Substantia nigra (tissue), 51 donors: ENCODE measurements at places on chromosomes 6 and 20.

- peak; percentile 74 for DNase-seq
Measured at GRCh38 chr20:22691369-22692118, 107.2 kb upstream of the FOXA2 start.

DNA sequence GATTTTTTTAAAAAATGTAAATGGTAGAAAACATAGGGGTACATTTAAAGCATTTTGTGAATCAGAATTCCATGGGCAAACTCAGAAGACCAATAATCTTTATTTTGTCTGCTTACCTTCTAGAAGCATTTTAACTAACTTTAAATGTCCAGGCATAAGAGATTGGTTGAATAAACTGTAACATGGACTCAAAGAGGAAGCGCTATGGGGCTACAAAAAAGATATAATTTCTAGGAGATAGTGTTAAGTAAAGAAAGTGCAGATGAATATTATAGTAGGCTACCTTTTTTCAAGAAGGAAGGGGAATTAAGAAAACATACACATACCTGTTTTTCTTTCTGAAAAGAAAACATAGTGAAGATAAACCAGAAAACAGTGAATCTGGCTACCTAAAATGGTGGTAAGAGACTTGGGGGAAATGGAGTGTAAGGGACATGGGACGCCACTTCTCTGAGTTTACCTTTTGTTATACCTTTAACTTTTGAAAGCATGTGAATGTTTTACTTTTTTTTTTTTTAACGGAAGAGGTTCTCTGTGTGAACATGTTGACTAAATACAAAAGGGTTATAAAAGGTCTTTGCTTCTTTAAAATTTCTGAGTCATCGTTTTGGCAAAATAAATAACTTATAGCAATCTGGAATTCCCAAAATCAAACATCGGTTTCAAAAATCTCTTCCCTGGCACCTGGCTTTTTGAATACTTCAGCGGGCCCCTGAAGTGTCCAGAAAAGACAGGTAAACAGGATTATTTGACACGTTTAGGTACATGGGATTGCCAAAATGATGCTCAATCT is 133.4 kb downstream of the OR2B2 start:
- DNase-seq, result no peak

DNA sequence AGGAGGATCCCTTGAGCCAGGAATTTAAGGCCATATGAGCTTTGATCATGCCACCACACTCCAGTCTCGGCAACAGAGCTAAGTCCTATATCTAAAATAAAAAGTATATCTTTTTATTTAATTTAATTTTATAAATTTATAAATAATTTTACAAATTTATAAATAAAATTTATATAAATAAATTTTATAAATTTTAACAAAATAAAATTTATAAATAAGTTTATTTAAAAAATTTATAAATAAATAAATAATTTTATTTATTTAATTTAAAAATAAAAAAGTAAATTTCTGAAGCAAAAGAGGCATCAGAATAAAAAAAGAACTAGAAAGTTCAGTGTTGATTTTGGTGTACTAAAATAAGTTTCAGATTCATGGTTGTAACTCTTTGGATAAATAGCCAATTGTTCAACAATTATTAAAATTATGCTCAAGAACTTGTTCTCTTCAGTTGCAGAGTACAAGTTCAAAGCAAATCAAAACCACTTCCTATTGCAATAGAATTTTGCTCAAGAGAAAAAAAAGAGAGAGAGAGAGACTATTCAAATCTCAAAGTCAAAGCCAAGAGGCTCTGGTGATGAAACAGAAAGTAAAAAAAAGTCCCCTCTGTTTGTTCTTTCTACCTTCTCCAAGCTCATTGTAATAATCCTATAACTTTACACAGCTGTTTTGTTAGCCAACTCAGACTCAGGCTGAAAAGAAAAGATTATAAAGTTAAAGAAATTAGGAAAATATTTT is 547.5 kb upstream of the ADGRB3 start:
- DNase-seq, result no peak

DNA sequence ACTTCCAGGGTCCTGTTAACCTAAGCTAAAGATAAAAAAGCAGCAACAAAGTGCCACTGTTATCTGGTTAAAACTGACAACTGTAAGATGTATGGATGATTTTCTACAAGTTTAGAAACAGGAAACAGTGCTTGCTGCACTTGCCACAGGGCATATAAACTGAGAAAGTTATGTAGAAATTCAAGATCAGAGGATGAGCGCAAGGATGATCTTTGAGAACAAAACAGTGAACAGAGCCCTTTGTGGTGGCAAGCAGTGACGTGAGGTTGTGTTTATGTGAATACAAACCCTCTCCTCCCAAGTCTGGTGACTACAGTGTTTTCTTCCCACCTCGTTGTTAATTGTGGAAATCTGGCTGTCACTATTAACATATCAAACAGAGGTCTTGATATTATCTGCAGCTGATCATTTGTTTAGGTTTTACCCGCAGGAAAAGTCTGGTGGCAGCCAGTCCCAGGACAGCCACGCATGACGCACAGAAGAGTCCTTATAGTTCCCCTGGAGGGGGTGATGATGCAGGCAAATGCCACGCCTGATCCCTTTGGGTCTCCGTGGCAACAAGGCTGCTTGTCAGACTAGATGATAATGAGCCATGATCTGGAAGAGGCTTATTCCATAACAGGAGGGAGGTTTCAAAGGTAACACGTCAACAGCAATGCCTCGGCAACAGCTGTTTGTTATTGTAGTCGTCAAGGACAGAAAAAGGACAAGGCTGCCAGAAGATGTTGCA is 43.1 kb upstream of the TNFAIP3 start:
- peak; percentile 24 for DNase-seq

DNA sequence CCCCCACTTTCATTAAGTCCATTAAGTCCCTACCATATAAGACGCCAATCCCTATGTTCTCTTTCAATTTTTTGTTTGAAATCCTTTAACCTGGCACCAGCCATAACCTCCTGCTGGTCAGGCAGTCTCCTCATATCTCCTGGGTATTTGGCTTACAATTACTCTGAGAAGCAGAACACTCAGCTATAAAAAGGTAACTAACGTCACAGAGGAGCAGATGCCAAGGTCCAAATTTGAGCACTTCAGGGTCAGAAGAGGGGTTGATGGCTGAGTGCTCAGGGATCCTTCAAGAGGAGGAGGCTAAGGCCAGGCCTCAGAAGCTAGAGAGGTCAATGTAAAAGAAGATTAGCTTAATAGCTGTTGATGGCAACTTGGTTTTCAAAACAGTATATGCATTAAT is 22.3 kb upstream of the RCAN2 start:
- no peak for DNase-seq

GRCh38 chr6:17599877-17600526 is at the start of gene FAM8A1:
Gene FAM8A1, plus strand, starts transcription at chr6:17600302. Its CDS starts 108 bp downstream, at chr6:17600410.
- DNase-seq, result peak; percentile 75

GRCh38 chr6:15021074-15021473 is 224.8 kb upstream of the JARID2 start:
- no peak for DNase-seq

DNA sequence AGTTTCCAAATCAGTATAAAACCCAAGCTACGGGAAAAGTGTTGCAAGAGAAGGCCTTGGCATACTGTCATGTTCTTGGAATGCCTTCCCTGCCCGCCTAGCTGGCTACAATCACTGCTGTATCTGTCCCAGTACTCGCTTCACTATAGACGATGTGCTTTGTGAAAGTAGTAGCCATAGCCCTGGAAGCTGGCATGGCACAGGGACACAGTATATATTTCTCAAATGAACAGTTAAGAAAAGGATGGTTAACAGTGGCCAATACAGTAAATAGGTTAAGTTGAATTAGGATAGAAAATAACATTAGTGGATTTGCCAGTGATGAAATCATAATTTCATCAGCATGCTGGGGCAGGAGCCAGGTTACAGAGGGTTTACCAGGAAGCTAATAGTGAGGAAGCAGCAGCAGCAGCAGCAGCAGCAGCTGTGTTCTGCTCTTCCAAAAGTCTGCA is 499.3 kb downstream of the CDKAL1 start:
- no peak for DNase-seq

- no peak for DNase-seq
Measured at GRCh38 chr6:130632897-130633296, 194.3 kb upstream of the SMLR1 start.

- no peak for DNase-seq
Measured at GRCh38 chr6:166693880-166694279, 66.8 kb upstream of the RPS6KA2 start.

- DNase-seq, result no peak
Measured at GRCh38 chr20:25085756-25086495, 4.0 kb upstream of the VSX1 start.

- no peak for DNase-seq
Measured at GRCh38 chr6:144036835-144037195, 28.8 kb upstream of the PLAGL1 start.

- no peak for DNase-seq
Measured at GRCh38 chr20:62237514-62237800, 864 bp upstream of the OSBPL2 start.

- no peak for DNase-seq
Measured at GRCh38 chr6:135932651-135933050, 81.2 kb downstream of the PDE7B start.

GRCh38 chr20:9078826-9079731 is 10.2 kb downstream of the PLCB4 start:
- DNase-seq, result no peak

DNA sequence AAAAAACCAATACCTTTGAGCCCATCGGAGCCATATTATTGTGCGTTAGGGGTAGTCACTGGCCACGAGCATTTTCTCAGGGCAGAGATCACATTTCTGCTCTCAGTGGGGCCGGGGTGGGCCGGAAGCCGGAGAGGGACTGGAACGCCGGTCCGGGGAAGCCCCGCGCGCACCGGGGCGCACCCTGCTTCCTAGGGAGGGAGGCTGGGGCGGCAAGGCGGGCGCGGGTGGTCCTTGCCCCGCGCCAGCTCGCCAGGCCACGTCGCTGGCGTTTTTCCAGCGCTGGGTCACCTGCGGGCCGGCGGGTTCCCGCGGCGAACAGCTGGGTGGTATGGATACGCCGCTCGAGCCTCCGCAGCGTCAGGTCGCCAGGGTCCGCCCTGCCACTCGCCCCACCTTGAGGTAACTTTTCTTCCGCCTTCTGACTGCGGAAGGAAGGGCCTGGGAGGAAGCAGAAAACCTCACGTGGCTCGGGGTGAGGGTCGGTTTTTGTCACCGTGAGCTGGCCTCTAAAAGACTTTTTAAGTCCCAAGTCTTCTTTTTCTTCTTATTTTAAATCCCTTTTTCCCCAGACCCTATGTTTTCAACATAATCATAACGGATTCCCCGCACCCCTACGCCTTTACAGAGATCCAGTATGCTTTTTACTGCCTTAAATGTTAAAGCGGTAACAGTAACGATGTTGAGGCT is 2.7 kb upstream of the EEF1A1 start:
- no peak for DNase-seq

GRCh38 chr6:37531437-37532036 is 31.8 kb upstream of the CCDC167 start:
- DNase-seq, result no peak

GRCh38 chr20:2873747-2874041 is 413 bp downstream of the PTPRA start:
- no peak for DNase-seq

DNA sequence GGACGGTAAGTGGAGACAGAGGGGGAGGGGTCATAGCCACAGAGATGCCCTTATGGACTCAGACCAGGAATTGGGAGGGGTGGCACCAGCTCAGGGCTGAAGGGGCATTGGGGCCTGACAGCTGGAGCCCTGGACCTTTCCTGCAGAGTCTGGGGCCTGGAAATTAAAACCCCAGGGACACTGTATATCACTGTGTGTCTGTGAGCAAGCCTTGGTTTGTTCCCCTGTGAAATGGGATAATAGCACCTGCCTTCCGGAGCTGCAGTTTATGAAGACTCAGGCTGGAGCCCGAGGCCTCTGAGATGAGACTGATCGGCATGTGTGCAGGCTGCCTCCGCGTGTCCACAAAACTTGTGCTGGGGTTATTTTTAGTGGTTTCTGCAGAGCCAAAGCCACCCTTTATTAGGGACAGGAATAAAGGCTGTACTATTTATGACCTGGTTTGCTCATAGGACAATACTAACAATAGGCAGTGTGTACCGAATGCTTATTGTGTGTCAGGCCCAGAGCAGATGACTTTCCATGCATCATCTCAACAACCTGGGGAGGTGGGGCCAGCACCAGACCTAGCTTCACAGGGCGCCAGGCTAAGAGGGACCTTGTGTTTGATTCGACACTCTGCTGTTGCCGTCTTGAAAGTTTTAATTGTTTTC is 22.6 kb downstream of the MYH7B start:
- no peak for DNase-seq

DNA sequence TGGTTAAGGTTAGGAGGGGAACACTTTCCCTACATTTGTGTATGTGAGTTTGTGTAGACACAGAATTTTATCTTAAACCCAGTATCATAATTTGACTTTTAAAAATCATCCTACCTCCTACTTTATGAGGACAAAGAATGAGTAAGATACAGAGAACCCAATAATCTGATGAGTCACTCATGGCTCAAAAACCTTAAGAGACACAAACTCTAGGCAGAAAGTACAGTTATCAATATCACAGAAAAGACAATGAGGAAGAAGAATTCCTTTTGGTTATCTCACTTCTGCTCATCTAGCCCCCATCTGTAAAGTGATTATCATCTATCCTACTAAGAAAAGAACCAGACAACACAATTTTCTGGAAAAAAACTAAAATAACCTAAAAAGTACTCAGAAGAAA is 87.7 kb downstream of the EPB41L2 start:
- no peak for DNase-seq

GRCh38 chr6:14802514-14803160 is 443.2 kb upstream of the JARID2 start:
- DNase-seq, result no peak

- no peak for DNase-seq
Measured at GRCh38 chr6:142941018-142941417, 4.0 kb downstream of the HIVEP2 start.

- DNase-seq, result no peak
Measured at GRCh38 chr6:160035693-160036330, 66.9 kb downstream of the IGF2R start.

GRCh38 chr20:35663516-35664465 is 909 bp downstream of the CPNE1 start:
- peak; percentile 17 for DNase-seq

DNA sequence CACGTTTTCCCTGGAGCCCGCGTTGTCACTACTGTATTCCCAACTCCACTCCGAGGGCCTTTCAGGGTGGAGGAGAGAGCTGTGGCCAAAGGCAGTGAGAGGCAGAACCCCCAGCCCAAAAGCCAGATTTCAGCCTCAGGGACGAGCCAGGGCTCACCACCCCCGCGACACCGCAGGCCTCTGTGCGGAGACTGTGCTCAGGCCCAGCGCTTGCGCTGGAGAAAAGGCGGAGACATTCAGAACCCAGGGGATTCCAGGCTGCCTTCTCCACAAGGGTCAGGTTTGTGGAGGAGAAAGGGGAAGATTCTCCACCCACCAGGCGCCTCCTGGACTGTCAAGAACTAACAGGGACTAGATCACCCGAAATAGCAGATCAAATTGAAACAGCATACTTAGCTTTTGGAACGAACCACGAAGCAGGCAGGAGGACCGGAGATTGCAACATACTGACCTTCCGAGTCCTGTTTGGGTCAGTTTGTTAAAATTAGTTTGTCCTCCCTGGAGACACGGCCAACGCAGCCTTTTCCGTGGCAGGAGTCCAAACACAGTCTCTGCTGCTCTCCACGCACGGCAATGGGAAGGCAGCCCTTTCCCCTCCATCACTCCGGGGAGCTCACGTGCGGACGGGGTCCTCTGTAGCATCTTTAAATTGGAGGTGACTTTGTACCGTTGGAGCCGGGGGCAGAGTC is 14.4 kb downstream of the DLL1 start:
- DNase-seq, result no peak
